Kidney epithelial cell (primary cell): ENCODE measurements at places on chromosomes 7 and 10.

DNA sequence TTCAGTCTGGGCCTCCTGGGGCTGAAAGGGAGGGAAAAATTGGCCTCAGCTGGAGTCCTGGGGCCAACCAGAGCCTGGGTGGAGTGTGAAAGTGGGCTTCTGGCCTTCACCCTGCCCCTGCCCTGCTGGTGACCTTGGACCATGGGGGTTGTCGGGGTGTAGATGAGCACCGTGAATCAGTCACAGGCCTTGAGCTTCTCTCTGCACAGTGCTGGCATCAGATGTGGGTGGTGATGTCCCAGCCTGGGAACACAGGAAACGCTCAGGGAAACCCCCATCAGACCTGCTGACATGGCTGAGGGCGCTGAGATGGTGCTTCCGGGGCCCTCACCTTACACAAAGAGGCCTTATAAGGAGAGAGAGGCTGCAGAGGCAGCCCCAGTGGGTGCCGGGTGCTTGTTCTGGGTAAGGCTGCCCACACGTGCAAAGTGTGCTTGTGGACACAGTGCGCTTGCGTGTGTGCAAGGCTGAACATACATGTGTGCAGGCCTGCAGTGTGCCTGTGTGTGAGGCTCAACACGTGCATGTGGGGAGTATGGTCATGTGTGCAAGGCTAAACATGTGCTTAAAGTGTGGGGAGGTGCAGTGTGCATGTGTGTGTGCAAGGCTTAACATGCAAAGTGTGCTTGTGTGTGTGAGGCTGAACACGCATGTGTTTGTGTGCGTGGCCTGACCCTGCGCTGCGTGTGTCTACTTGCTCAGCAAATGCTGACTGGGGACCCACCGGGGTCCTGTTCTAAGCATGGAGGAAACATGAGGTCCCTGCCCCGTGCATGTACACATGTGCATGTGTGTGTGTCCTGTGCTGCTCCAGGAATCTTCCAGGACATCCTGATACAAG lies 6.5 kb downstream of the ARPC1B start:
- DNase-seq, result no peak

- DNase-seq, result no peak
These were observed 142.1 kb downstream of the PAXIP1 start for GRCh38 chr7:154860621-154861375.

- DNase-seq, result no peak
These were observed 951.5 kb upstream of the C7orf33 start for GRCh38 chr7:147639037-147639436.

DNA sequence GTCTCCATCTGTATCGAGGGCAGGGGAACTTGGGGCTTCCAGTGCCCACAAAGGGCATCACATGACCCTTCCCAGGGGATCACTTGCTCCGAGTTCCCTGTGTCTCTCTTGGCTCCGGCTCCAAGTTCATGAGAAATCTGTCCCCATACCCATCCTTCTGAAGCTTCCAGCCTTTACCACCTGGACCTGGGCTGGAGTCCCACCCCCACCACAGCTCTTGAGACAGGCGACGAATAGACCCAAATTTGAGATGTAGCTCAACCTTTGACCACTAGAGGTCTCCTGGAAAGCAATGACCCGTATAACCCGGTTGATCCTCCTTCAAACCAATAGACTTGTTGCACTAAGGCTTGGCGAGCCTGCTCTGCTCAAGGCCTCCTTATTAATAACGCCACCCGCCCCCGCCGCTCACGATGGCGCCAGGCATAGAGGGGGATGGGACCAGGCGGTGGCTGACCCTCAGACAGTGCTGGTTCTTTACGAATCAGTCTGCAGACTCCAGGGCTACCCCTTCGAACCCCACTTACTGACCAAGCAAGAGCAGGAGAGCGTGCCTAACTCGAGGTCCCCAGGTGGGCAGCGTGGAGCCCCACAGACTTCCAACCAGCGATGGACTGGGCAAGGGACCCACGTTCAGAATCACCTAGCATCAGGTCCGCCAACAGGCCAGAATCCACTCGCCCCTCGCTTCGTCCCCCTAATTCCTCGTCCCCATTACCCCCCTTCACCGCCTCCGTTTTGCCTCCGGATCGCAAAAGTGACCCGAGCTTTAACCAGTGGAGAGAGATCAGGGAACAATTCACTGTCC lies 4.4 kb upstream of the ARID5B start:
- DNase-seq, result no peak

DNA sequence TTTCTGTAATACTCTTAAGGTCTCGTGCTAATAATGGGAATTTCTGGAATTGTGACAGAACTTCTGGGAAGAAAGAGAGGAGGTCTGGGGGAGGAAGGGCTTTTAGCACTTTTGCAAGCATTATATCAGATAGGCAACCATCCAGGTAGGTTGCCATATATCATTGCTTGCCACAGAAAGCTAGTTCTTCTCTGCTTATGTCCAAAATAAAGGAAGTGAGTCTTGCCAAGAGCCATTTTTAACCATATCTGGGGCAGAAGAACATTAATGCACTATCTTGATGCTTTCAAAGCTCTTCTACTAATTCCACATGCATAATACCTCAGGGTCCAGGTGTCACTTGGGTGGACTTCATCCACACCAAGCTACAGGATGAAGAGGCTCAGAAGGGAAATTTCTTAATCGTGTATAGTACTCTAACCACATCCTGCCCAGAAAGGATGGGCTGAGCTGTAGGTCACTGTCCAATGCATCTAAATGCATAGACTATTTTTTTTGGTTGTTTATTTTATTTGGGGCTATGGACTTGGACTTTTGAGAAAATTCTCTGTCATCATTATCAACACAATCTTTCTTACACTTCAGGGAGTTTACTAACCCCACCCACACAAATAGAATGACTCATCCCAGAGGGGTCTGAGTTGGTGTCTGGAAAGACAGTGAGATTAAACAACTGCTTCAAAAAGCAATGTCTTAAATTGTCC lies 68.9 kb upstream of the ADO start:
- DNase-seq, result no peak

DNA sequence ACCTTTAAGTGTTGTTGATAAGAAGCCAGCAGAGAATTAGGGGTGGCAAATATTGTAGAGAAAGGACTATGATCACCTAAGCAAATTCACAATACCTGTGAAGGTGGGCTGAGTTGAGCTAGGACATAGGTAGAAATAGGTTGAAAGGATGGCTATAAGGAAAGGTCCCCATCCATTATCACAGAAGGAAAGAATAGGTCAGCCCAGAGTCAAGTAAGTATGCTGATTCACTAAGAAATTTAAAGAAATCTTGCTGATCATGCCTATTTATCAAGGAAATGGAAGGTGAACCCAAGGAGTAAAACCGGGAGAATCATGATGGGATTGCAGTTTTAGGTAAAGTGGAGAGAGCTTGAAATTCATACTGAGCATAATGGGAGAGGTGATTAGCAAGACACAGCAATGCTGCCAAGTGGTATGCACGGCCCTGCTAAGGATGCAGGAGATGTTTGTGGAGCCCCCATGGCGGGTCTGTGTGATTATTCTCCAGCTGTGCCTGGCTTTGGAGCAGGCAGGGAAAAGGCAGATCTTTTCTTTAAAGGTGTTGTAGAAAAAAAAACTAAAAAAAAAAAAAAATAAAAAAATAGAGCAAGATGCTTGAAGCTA lies 399.4 kb downstream of the PLXDC2 start:
- DNase-seq, result no peak

- DNase-seq, result no peak
These were observed 27.4 kb downstream of the PILRA start for GRCh38 chr7:100400656-100401055.

DNA sequence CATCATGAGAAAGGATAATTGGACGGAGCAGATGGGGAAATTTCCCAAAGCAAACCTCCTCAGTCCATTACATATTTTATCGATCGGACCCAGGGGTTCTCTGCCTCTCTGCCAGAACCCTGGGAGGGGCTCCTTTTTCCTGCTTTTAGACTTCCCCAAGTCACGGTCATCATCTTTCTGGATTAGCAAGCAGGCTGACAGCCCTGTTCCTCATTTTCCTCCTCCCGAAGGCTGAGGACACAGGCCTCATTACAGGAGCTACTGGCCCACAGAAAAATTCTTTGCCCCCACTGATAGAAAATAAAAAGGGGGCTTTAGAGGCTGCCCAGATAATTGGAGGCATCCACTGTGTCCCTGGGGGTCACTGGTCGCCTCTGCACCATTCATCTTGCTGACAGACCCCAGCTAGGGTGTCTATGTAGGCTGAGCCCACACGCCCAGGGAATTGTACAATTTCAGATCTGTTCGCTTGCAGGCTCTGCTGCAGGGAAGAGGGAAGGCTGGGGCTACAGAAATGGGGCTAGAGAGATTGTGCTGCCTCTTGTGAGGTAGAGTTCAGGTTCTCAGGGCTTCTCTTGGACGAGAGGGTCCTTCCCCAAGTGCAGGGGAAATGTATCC lies 125.7 kb upstream of the SDK1 start:
- DNase-seq, result no peak

DNA sequence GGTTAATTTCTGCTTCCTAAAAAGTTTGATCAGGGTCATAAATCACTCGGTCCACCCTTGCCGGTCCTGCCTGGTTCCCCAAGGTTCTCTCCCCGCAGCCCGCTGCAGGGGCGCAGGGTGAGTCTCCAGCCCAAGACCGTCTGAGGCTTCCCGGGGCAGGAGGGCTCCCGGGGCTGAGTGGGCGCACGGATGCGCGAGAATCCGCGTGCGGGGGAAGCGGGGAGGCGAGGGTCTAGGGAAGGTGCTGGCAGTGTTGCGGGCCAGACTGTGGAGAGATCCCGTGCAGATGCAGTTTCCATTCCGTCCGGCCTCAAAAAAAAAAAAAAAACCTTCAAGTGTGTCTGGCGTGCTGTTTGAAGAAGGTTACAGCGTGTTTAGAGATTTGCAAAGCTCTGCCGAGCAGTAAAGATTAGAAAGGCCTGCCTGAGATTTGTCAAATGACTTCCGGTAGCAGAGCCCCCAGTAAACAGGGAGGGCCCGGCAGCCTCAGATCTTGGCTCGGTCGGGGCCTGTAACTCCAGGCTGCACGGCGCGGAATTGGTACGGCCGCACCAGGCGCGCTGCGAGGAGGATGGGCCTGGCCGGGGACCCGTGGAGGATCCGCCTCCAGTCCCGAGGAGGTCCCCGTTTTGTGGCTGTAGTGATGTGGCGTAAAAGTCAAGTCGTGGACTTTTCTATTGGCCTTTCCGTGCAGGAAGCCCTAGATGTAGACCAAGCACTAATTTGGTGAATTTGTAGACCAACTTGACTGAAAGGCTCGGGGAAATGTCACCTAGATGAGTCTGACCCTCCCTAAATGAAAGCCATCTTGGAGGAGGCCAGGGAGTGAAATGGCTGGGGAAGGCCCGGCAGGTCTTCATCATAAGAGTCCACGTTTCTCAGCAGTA lies 293.2 kb upstream of the NFE2L3 start:
- no peak for DNase-seq

GRCh38 chr10:104061196-104061595 lies 24.5 kb downstream of the COL17A1 start:
- no peak for DNase-seq

- DNase-seq, result peak; percentile 65
These were observed 56.4 kb upstream of the ECHDC3 start for GRCh38 chr10:11685787-11686218.

DNA sequence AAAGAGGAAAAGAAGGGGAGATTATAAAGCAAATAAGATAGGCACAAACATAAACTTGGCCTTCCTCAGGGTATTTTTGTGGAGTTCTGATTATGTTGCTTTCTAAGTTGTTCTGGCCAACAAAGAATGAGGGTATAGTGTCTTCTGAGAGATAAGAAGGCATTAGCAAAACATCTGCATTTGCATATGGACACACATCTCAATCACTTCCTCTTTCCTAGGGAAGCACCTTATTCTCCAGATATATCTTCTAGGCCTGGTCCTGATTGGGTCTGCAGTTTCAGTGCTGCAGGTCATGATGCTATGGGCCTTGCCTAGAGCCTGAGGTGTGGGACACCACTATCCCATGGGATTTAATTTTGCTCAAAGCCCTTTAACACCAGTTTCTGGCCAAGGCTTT lies 308.8 kb upstream of the PHYHIPL start:
- DNase-seq, result no peak

DNA sequence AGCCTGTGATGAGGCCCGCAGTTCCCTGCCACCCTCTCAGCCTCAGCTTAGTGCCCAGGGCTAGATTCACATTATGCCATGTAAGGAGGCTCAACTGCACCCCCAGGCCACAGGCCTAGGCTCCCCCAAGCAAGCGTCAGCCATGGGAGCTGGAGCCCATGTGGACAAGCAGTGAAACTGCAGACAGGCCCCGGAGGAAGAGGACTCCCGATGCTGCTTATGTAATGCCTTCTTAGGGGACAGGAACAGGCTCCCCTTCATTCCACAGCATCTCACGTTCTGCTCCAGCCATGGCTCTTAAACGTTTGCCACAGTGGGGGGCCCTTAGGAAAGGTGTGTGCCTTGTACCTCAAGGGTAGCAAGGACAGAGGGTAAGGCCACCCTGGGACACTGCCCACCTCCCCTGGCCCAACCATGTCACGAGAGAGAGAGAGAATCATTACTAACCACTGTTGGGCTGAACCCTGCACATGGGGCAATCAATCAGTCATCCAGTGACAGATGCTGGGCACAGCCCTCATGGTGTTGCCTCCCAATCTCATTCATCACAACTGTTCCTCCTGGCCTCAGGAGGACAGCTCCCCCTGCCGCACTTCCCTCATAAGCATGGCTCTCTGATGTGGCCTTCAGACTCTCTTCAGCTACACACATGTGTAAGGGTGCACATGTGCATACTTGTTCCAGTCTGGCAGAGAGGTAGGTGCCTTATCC lies 263.0 kb downstream of the GRID1 start:
- DNase-seq, result no peak

GRCh38 chr10:133403359-133403758 lies 9.4 kb downstream of the MTG1 start:
- DNase-seq, result no peak

GRCh38 chr10:80600256-80600655 lies 62.6 kb downstream of the SH2D4B start:
- DNase-seq, result no peak

GRCh38 chr7:32347244-32347828 lies 142.8 kb downstream of the LSM5 start:
- DNase-seq, result no peak

- no peak for DNase-seq
These were observed 645.7 kb downstream of the PHTF2 start for GRCh38 chr7:78444267-78444666.

- DNase-seq, result no peak
These were observed 118.1 kb downstream of the GLRX3 start for GRCh38 chr10:130254243-130254642.

DNA sequence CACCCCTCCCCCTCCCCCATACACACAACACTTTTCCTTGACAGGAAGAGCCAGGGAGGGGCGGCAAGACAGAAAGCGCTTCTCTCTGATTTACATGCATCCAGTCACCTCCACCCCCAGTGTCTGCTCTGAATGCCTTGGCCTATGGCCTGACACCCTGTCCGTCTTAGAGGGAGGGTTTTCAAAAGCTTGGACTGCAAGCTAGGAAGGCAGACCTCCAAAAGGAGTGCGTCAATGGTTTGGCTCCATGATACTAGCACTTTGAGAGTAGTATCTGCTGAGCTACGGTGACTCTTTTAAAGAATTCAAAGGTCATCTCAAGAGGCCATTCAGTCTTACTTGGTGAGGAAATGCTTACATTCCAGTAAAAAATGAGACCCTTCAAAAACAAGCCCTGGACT lies 20.3 kb upstream of the PAX2 start:
- DNase-seq, result no peak
